ENCODE measurements at places on chromosomes 16 and 17.

GRCh38 chr17:56502120-56502654 is 91.3 kb upstream of the NOG start:
- no peak for DNase-seq

GRCh38 chr16:22623351-22623781 is 112.7 kb downstream of the NPIPB5 start:
- DNase-seq = no peak

- DNase-seq = no peak
Measured at GRCh38 chr17:29885031-29885640, 44.9 kb downstream of the SSH2 start.

DNA sequence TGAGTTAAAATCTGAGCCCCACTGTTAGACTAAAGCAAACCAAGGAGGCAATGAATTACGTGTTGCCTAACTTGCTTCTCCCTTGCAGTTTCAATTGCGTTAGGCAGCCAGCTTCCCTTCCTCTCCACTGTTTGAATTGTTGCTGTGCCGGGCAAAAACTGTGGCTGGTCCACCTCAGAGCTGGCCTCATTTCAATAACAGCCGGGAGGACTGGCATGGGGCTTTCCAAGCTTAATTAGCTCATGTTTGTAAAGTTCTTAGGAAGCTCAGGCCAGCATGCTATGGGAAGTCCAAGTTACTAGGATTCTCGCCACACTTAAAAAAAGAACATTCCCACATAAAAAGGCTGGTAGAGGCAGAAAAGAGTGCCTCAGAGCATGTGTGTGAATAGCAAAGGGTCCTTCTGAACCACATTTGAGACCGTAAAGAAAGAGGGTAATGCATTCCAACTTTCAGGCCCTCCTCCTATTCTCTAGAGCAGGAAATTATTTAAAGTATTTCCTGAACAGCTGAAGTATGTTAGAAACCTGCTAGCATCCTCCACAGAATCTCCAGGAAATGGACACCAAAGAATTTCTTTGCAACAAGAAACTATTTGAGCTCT is 79.0 kb upstream of the SMURF2 start:
- no peak for DNase-seq

- no peak for DNase-seq
Measured at GRCh38 chr17:7029659-7030058, 6.2 kb upstream of the SLC16A13 start.

All from D341Med (cell line).